ENCODE measurements at places on chromosomes 5 and 9.

GRCh38 chr5:89444088-89444487 lies 561.1 kb upstream of the MEF2C start:
- DNase-seq: no peak

DNA sequence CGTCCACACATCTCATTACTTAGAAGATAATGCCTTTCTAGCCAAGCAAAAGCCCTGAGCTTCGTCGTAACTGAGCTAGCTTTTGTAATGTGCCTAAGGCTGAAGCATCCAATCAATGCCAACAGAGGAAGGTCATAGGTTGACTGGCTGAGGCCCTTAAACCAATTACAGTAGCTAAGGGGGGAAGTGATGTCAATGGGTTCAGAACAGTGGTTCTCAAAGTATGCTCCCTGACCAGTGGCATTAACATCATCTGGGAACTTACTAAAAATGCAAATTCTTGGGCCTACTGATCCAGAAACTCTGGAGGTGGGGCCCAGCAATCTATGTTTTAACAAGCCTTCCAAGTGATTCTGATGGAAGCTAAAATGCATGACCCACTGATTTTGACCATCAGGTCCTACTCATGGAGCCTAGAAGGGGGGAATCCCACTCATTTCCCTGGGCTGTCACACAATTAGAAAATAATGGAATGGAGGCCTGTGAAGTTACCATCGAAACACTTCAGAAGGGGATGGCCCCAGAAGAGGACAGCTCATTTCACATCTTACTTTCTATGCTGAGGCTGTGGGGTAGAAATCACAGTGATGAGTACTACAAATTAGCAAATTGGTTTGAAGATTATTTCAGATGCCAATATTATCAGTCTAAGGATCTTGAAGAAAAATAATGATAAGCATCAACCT lies 4.8 kb upstream of the VLDLR start:
- DNase-seq: no peak

DNA sequence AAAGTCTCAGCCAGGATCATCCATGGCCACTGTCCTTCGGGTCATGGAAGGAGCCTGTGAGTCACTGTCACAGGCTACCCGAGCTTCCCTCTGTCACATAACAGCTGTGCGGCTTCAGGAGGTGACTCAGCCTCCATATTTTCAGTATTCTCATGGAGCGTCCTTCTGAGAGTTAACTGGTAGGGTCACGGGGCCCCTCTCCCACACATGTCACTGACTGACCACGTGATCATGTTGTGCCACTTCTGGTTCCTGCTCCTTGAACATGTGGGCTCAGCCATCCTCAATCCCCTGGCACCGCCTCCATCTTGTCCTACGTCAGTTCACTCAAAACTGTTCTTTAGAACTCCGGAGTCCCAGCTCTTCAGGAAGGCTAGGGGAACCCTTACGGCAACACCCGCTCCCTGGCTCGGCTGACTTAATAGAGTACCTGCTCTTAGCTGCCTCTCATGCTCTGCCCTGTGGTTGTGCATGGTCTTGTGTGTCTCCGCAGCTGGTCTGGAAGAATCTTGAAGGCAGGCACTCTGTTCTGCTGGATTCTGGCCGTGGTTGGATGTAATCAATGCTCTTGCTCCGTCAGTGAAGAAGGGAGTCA lies 182.8 kb downstream of the ICE1 start:
- DNase-seq: no peak

- no peak for DNase-seq
Measured at GRCh38 chr9:115733318-115734110, 420.1 kb upstream of the PAPPA start.

DNA sequence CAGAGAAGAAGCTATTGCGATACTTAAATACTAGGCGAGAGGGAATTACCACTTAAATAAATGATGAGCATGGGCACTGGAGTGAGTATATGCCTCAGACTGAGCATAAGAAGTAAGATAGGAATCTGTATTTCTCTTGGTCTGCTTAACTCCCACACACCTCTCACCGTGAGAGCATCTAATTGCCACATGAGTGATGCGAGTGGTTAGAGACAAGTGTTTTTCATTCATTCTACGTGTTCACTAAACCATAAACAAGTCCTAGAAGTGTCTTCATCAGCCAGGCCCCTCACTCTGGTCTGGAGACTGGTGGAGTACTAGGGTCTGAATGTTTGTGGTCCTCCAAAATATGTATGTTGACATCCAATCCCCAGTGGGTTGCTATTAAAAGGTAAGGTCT lies 150.2 kb upstream of the SLC12A2 start:
- DNase-seq: no peak

GRCh38 chr5:159324986-159325385 lies 5.3 kb downstream of the IL12B start:
- DNase-seq: no peak

GRCh38 chr5:45454114-45454513 lies 242.1 kb downstream of the HCN1 start:
- no peak for DNase-seq

GRCh38 chr5:158120760-158121159 lies 261.8 kb upstream of the CLINT1 start:
- DNase-seq: no peak

DNA sequence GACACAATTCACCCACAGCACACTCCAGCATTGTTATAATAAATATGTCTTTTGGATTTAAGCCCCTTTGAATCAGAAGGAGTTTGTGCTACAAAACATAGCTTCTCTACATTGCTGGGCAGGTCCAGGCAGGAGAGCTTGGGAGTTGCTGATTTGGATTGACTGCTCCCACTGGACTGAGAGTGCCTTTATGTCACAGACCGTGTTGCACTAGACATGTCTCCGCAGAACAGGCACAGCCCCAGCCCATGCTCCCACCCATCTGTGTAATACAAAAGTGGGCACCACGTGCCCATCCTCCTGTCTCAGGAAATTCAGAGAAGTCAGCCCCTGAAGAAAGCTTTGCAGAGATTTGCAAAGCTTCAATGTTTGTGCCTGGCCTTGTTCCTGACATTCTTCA lies 117.1 kb downstream of the MED10 start:
- DNase-seq: no peak

- DNase-seq: peak; percentile 18
Measured at GRCh38 chr5:124343451-124343867, 403.0 kb downstream of the ZNF608 start.

Data from NCI-H187 (cell line).